Left colon (tissue), 2 donors: ENCODE measurements at places on chromosomes 7 and 10. TPM values are rescaled to one million over a fixed set of nuclear protein-coding genes. Genes with fewer than 3 reads are reported as not detected.

DNA sequence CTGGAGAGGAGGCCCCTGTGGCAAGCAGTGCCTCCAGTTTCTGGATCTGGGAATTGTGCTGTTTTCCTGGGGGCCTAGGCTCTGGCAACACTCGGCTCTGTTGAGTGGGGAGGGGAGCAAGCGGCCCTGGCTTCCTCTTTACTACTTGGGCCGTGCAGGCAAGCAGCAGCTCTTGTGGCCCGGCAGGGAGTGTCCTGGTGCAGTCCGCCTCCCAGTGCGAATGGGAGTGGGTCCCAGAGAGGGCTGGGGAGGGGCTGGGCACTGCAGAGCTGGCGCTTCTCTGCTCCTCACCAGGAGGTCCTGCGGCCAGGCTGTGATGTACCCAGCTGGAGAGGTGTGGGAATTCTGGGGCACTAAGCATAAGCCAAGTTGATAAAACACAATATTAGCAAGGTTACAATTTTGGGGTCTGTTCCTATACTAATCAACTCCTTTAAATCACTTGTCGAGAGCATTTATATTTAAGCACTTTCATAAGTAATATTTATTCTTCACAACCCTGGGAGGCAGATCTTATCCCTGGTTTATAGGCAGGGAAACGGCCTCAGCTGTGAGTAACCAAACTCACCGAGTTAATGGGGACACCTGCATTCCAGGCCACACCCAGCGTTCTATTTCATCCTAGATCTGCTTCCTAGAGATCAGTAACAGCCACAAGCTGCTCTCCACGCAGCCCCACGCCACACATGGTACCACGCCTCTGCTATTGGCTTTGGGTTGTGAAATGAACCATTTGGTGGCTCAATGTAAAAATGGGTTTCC is 183.4 kb upstream of the PLXNA4 start:
- no peak for DNase-seq

- no peak for DNase-seq
These were observed 33.5 kb downstream of the SH2B2 start for GRCh38 chr7:102320181-102320580.

DNA sequence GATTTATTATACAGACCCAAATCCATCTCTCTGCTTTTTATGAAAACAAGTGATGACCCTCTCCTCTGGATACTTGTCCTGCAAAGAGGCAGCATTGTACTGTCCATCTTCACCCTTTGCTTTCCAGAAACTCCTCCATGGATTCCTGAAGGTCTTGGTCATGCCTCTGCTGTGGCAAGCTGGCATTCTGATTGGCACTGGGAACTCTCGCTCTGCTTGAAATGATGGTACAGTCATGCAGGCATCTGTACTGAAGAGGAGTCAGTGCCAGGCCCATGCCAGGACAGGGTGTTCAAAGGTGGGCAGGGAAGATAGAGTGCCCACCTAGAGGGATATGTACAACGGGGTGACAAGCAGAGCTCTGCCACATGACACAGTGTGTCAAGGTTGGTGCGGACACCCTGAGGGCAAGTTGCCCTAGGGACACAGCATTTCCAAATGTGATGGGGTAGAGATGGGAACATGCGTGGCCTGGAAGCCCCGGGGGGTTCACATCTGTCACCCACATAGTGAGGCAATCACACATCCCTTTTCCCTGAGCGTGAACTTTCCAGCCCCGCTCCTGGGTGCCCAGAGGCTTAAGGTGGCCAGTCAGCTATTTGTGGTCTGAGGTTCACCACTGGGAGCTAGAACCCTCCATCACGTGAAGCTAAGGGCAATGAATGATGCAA is 235.7 kb upstream of the TCERG1L start:
- DNase-seq: no peak

GRCh38 chr10:70222340-70222794 is 10.9 kb downstream of the PPA1 start:
- DNase-seq: no peak

- DNase-seq: no peak
These were observed 626.6 kb upstream of the TPK1 start for GRCh38 chr7:145462463-145462862.

DNA sequence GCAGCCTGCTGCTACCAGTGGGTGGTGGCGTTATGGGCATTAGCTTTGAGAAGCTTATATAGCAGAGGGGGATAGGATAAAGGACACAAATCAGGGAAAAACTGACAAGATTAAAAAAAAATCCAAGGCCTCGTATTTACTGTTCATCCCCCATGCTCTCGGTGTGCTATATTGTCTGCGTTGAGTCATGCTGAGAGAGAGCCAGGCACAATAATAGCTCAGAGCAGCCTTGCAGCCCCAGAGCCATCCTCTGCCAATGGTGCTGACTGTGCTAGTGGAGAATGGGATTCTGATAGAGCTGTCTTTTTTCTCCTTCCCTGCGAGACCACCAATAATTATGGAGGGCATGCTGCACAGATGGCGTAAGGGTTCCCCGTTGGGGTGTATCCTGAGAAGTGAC is 51.7 kb upstream of the FZD1 start:
- no peak for DNase-seq

DNA sequence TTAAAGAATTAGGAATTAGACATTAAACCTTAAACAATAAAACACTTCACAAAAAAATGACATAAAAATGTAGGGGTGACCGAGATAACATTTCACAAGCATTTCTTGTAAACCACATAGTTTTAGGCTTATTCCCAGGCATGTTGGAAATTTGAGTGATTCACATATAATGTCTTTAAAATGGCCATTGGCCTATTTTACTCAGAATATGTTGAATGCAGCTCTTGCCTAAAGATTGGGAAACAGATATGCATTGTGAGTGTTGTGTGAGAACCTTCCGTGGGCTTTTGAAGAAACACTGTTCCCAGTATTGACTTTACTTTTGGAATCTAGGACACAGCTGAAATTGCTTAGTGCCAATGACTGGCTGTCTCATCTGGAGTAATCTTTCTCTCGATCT is 79.6 kb downstream of the ARL5B start:
- no peak for DNase-seq

DNA sequence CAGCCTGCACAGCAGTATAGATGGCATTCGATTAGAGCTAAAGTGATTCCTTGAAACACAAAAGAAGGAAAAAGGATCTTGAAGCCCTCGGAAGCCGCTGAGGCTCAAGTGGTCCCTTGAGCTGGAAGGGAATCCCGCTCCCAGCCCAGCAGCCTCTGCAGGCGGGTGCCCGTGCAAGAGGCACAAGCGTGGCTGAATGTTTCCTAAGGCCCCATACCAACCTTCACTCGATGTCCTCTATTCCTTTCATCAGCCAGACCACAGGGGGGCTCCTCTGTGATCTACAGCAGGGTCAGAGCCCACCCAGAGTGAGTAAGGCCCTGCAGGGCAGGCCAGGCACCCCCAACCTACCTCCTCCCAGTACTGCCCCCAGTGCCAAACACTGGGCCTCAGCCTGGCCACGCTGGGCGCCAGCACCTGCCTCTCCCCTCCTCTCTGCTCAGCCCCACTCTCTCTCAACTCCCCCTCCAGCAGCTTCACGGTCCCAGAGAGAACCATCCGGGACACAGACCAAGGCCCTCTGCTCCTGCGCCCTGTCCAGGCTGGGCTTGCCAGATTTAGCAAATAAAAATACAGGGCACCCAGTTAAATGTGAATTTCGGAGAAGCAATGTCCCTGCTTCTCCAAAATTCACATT is 30.5 kb downstream of the EBF3 start:
- DNase-seq: no peak

GRCh38 chr7:21371360-21371759 is 56.5 kb upstream of the SP4 start:
- DNase-seq: no peak

DNA sequence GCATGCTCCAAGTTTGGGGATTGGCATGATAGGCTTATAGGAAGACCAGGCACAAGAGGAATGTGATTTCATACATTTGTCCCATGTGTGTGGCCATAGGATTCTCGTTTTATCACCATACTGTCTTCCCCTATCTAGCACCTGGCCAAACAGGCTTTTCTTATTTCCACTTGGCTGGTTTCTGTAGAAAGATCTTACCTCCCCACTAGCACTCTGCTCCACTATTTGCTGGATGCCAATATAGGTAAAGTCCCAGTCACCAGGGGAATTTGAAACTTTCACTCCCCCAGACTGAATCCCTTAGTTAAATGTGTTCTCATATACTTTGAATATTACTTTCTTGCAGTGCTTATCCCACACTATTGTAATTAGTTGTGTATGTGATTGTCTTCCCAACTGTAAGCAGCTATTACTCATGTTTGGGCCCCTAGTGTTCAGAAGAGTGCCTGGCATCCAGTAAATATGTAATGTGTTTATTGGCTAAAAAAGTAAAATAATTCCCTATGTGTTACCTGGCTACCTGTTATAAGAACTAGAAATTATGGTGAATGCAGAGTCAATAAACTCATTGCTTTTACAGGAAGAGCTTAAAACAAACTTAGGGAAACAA is 109.0 kb downstream of the LRMDA start:
- DNase-seq: no peak

GRCh38 chr7:5494683-5495561 is 71.3 kb upstream of the TNRC18 start:
- no peak for DNase-seq

GRCh38 chr7:77766801-77767605 is 31.2 kb downstream of the TMEM60 start:
- no peak for DNase-seq

DNA sequence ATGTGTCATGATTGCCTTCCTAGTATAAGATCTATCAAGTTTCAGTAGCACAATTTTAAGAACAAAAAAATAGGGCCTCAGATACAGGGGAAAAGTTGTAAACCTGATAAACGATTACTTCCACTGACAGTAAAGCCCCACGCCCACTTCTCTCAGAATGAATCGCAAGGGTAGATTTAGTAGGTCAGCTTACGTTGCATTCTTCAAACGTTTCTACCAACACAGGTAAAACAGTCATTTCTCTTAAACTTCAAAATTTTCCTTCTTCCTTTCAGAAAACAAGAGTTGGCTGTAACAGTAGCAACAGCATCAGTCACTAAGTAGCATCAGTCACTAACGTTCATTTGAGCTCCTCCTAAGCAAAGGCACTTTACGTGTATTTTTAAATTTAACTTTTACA is 221.5 kb downstream of the ADAM12 start:
- no peak for DNase-seq

- no peak for DNase-seq
These were observed 141.9 kb downstream of the MPP7 start for GRCh38 chr10:28160866-28161405.

- no peak for DNase-seq
These were observed 19.9 kb upstream of the FMC1 start for GRCh38 chr7:139321071-139321745.

- no peak for DNase-seq
These were observed 13.1 kb upstream of the FBXW4 start for GRCh38 chr10:101708073-101708472.

- DNase-seq: no peak
These were observed 50.5 kb upstream of the NANOS1 start for GRCh38 chr10:118978998-118979350.

GRCh38 chr10:28812384-28813372 is 135.4 kb downstream of the BAMBI start:
- DNase-seq: no peak

DNA sequence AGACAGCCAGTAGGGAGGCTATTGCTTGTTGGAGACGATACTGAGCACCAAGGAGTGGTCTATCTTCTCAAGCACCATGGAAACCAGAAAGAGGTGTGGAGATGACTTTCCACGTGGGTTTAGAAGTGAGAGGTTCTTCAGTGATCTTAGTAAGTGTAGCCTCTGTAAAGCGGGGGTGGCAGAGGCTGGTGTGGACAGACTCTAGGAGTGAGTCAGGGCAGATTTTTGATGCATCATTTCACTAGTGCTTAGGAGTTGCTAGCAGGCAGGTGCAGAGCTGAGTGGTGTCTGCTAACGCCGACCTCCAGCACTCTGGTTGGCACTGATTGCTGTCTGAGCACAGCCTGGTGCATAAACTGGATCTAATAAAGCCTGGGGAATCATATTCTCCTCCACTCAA is 78.4 kb upstream of the ADO start:
- no peak for DNase-seq

DNA sequence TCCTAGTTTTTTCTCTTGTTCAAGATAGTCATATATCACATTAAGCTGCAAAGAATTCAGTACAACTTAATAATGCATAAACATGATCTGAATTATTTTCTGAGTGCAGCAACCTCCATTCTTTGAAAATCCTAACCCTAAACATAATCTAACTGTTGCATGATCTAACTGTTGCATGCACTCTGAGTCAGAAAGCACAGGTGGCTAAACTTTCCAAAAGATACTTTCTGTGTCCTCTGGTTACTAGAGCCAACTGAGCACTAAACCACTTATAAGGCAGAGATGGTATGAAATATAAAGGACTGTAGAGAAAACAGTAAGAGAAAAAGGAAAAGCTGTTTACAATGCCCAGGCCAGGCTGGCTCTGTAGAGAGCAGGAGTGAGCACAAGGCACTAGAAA is 23.0 kb upstream of the FAM133B start:
- no peak for DNase-seq

DNA sequence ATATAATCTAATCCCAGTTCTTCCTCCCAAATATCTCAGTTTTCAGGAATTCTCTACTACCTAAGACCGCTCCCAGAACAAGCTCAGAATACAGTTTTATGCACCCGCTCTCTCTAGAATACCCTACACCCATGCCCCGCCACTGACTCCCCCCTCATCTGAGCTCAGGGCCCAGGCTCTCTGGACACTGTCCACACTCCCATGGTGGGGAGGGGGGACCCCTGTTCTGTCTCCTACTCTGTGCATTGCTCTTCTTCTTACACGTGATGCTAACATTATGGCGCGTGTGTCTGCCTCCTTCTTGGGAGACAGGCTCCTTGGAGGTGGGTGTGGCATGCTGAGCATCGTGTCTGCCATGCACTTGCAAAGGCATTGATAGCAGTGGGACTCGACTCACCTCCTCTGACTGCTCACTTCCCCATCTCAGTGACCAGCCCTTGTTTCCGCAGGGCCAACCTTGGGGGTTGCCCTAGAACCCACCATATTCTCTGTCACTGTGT is 127.9 kb downstream of the TCERG1L start:
- no peak for DNase-seq

DNA sequence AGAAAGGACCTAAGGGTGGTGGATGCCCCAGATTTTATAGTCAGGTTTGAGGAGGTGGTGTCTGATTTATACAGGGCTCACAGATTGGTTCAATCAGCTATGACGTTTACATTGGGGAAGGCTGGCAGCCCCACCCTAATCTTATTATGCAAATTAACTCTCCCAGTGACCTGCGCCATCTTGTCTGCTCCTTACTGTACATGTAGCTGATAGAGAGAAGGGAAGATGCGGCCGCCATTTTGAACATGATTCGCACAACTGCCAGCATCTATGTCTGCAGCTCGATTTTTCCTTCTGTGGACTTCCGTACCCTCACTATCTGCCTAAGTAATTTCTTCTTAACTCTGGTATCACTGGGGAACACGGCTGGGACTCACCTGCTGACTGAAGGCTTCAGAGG is 619.0 kb upstream of the DPP6 start:
- no peak for DNase-seq

GRCh38 chr7:150941351-150942000 is 36.6 kb downstream of the KCNH2 start:
- DNase-seq: no peak

- no peak for DNase-seq
These were observed 510.6 kb downstream of the ARL4A start for GRCh38 chr7:13198036-13198435.

- DNase-seq: peak; percentile 16
These were observed 563.6 kb upstream of the SEMA3D start for GRCh38 chr7:85750454-85750949.

DOCK1 gene
- total RNA-seq: 64.0 TPM

SMIM30 gene
- total RNA-seq: 24.8 TPM

POU6F2 gene
- not detected for total RNA-seq

SOSTDC1 gene
- total RNA-seq: 7.1 TPM

OPN1SW gene
- total RNA-seq: not detected

HHEX gene
- 4.8 TPM for total RNA-seq
